ENCODE measurements at places on chromosomes 2 and 18.

DNA sequence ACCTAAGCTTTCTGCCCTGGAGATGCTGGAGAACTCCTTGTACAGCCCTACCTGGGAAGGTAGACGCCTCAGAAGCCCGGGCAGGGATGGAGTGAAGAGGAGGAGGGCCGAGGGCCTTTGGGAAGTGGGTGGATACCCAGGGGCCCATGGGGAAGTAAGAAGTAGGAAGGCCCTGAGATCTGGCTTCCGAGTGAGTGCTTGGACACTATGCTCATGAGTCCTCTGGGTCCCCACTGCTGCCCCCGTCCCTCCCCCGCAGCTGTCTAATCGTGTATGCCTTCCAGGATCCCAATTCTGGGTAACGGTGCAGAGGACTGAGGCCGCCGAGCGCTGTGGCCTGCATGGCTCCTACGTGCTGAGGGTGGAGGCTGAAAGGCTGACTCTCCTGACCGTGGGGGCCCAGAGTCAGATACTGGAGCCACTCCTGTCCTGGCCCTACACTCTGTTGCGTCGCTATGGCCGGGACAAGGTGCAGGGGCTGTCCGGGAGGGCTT is 1.1 kb downstream of the DOK1 start:
- DNase-seq = no peak

GRCh38 chr2:74735564-74735963 is 81.5 kb downstream of the SEMA4F start:
- DNase-seq = no peak

DNA sequence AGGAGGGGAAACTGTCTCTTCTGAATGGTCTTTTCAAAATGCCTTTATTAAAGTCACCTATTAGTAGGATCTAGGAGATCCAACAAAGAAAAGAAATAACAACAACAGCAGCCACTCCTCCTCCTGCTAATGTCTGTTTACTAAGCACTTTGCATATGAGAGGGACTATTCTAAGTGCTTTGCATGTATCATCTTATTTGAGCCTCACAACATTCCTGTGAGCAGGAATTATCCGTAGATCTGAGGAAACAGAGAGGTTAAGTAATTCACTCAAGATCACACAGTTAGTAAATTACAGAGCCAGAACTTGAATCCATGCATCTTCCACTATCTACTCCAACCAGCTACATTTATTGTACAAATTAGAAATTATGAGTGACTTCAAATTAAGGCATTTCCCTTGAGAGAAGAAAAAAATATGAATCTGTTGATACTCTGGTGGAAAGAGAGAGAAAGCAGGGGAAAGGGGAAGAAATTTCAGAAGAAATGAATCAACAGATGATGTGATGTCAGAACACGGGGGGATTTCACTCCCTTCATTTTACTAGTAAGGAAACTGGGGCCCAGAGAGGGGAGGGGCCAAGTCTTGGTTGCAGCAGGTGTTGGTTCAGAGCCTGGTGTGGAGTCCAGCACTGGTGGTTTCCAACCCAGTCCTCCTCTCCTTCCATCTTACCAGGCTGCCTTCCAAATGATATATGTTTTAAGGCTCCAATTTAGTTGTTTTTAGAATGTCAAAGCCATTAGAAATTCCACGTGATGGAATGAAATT is 49.7 kb downstream of the TSN start:
- DNase-seq = no peak

- DNase-seq = peak; percentile 31
Measured at GRCh38 chr2:183070942-183071844, 7.4 kb upstream of the DUSP19 start.

DNA sequence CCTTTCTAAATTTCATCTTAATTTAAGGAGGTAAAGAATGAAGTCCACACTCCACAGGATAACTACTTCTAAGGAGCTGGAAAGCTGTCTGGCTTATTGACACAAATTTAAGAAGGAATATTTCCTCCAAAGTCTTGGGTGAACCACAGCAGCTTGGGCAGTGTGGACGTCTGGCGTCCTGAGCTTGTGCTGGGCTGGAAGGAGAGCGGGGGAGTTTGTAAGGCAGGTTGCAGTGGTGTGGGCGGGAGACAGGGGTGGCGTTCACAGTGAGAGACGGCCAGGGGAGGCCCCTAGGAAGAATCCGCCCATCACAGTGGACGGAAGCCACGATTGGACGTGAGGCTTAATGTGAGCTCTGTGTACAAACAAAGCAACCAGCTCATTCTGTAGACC is 25.7 kb downstream of the ADI1 start:
- no peak for DNase-seq

- DNase-seq = no peak
Measured at GRCh38 chr2:25567406-25567805, 106.0 kb downstream of the DTNB start.

- no peak for DNase-seq
Measured at GRCh38 chr18:28075501-28075900, 101.4 kb downstream of the CDH2 start.

GRCh38 chr18:24126155-24126961 is 12.5 kb upstream of the CABYR start:
- DNase-seq = no peak

GRCh38 chr2:11872247-11872947 is 126.0 kb downstream of the LPIN1 start:
- DNase-seq = no peak

- no peak for DNase-seq
Measured at GRCh38 chr18:32712860-32713259, 60.0 kb downstream of the KLHL14 start.

- DNase-seq = no peak
Measured at GRCh38 chr2:127589358-127589757, 53.9 kb downstream of the MYO7B start.

GRCh38 chr2:143524119-143524553 is 394.9 kb downstream of the ARHGAP15 start:
- no peak for DNase-seq

GRCh38 chr2:134443814-134444480 is 190.1 kb downstream of the MGAT5 start:
- DNase-seq = no peak
